ENCODE measurements at places on chromosomes 16 and 17.

- no peak for DNase-seq
These were observed 23.3 kb downstream of the CEP295NL start for GRCh38 chr17:78879635-78880186.

DNA sequence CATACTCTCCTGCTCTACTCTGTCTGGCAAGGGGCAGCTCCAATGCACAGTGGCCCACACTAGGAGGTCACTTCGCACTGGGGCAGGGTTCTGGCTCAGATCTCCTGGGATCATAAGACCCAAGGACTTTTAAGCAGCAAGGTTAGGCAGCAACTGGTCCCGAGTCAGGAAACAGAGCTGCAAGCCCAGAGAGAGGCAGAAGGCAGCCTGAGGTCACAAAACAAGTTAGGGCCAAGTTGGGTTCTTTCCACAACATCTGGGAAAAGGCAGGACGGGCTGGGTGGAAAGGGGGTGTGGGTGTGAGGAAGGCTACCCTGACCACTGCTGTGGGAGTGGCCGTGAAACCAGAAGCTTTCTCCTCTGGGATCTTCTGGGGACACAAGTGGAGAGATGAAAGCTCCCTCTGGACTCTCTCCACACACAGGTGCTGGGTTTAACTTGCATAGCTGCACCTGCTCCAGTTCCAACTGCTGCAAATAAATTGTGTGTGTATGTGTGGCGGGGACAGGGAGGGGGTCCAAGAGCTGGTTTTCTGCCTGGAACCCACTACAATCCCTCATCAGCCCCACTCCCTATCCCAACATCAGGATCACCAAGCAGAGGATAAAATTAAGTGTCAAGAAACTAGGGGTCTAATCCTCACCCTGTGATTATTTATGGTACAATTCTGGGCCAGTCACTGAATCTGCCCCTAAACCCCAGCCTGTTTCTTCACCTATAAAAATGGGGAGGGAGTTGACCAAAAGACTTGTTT, 8.0 kb upstream of the TSPOAP1 start:
- no peak for DNase-seq

GRCh38 chr17:21551081-21551881, 141.0 kb upstream of the KCNJ18 start:
- DNase-seq = peak; percentile 69

GRCh38 chr16:84766978-84767773, 52.6 kb upstream of the CRISPLD2 start:
- DNase-seq = no peak

- DNase-seq = no peak
These were observed 668 bp downstream of the MMP15 start for GRCh38 chr16:58026139-58026704.

DNA sequence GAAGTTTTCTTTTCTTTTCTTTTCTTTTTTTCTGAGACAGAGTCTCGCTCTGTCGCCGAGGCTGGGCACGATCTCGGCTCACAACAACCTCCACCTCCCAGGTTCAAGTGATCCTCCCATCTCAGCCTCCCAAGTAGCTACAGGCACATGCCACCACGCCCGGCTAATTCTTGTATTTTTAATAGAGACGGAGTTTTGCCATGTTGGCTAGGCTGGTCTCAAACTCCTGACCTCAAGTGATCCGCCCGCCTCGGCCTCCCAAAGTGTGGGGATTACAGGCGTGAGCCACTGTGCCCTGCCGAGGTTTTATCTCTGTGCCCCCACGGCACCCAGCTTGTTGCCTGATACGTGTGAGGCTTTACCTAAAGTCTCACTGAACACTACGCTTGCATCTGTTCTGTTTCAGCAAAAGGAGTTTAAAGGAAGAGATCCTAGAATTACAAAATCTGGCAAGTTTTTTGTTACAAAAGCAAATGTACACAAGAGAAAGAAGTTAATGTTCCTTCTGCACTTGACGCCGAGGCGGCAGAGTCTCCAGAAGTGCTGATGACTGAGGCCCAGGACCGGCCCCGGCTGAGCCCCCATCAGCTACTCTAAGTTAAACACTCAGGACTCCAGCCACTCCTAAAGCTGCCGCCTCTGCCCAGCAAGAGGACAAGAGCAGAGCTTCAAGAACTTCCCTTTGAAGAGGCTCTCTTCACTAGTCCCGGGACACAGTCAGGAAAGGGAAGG, 9.2 kb downstream of the ABCA3 start:
- no peak for DNase-seq

GRCh38 chr17:36851250-36851649, 86.0 kb upstream of the LHX1 start:
- DNase-seq = no peak

DNA sequence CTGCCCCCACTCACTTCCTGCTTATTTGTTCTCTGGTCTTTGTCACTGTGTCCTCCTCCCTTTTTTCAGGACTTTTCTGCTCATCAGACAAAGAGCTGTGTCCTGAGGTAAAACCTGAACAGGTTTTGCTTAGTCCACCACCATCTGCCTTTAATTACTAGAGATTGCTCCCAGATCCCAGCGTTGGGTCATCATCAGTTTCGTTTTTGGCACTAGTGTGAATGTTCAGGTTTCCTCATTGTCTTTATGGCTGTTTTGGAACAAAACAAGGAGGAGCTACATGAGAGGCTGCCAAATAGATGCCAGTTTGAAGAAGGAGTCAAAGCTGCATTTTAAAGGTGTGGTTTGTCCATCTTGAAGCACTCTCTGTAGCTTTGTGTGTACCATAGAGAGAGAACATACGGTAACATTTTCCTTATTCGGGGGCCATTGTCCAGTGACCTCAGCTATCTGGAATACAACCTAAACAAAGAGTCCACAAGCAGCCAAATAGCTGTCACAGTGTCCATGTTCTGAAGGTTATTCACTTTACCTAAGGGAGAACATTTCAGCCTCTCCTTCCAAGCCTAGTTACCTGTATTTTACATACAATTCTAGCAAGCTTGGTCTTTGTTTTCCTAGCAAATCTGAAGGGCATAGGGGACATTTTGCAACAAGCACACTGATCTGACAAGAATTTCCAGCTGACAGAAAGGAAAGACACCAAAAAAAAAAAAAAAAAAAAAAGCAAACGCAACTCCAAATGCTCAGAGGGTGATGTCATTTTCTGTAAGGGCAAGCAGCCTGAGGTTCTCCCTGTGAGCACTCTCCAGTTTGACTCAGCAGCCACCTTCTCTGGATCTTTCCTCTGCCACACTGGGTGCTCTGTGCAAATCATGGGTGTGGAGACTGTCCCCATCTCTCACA, 196.1 kb downstream of the NTN1 start:
- no peak for DNase-seq

- no peak for DNase-seq
These were observed 541.9 kb downstream of the TMEM114 start for GRCh38 chr16:8048433-8048832.

GRCh38 chr17:3643889-3644349, 7.4 kb downstream of the CTNS start:
- peak; percentile 26 for DNase-seq

- DNase-seq = no peak
These were observed 6.7 kb upstream of the ABCA9 start for GRCh38 chr17:69067274-69068047.

- no peak for DNase-seq
These were observed 63.6 kb downstream of the TNFRSF13B start for GRCh38 chr17:16908273-16908672.

DNA sequence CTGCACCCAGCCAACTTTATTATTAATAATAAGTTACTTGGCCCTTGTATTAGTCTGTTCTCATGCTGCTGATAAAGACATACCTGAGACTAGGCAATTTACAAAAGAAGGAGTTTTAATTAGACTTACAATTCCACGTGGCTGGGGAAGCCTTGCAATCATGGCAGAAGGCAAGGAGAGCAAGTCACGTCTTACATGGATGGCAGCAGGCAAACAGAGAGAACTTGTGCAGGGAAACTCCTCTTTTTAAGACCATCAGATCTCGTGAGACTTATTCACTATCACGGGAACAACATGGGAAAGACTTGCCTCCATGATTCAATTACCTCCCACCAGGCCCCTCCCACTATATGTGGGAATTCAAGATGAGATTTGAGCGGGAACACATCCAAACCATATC, 47.7 kb downstream of the SYT17 start:
- no peak for DNase-seq
